ENCODE measurements at places on chromosomes 6 and 20.

DNA sequence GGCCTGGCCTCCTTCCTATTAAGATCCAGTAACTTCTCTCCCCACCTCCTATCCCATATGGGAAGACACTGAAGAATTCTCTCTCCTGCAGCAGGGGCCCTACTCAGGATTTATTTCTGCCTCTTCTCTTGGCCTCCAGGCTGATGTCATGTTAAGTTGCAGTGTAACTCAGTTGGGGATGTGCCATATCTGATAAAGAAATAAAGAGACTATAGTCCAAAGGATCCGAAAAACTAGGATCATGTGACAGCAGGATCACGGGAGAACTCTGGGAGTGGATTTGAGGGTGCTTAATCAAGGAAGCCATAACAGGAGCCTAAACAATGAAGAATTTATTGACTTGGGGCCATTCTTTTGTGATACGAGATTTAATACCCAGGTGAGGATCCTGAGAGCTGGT lies 38.5 kb upstream of the TGM6 start:
- no peak for DNase-seq

- peak; percentile 64 for DNase-seq
Measured at GRCh38 chr20:32945710-32946221, 58.5 kb downstream of the SUN5 start.

DNA sequence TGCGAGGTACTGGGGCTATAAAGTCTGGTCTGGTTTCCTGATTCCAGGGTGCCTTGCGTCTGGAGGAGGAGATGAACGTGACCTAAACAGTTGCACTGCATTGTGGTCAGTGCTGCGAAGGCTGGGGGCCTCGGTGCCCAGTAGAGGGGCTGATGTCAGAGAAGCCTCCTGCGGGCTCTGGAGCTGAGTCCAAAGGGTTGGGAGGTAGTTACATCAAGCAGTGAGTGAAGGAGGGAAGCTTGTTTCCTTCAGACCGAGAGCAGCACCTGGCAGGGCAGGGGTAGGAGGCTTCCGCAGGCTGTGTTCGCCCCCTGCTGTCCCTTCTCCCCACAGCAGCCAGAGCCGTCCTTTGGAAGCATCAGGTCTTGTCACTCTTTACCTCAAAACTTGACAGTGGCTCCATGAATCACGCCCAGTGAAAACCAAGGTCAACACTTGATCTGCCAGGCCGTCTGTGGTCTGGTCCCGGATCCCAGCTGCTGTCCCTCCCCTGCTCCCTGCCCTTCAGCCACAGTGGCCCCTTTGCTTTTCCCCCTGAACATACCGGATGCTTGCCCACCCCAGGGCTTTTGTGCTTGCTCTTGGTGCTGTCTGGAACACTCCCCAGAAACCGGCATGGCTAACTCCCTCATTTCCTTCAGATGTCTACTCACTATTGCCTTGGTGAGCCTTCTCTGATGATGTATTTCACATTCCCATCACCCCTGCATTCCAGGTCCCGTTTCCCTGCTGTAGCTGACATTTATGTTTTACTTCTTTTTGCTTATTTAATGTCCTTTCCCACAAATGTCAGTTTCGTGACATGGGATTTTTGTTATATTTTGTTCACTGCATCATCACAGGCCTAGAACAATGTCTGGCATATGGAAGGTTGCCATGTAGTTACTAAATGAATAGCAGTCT lies 7.0 kb downstream of the DYNLRB1 start:
- peak; percentile 91 for DNase-seq

GRCh38 chr6:32947552-32948465 lies 5.1 kb downstream of the HLA-DMA start:
- DNase-seq, result no peak

DNA sequence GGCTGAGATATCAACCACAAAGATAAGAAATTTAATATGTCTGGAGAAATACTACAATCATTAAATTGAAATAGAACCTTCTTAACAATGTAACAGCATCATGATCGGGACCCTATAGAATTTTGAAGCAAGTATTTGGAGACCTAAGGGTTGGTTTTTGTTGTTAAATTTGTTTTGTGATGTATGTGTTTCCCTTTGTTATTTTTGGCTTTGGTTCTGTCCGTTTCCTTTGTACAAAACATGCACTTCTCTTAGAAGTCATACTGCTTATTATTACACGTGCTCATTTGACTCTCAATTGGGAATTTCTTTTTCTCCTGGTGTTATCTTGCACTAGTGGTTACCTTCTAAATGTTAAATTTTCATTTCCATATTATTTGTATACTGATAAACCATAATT lies 4.0 kb upstream of the PLN start:
- DNase-seq, result no peak
